NCI-H1436 (cell line): ENCODE measurements at places on chromosomes 12 and 14.

- no peak for DNase-seq
Observed at GRCh38 chr12:14968478-14968877, 4.4 kb upstream of the PDE6H start.

DNA sequence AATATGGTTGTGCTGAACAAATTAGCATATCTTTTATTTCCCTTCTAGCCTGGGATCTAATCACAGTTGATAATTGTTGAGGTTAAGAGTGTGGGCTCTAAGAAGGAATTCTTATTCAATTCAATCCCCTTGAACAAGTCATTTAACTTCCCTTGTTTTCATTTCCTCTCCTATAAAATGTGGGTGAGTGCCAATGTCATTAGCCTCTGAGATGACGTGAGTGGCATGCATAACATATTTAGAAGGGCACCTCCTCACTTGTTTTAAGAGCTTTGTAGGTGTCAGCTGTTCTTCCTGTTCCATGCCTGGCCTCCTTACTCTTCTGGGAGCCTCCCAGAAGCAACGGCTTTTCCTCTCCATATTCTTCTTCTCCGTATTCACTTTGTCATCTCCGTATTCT lies 155.4 kb upstream of the NEDD1 start:
- DNase-seq: no peak

GRCh38 chr14:53956427-53957201 lies at the start of gene BMP4:
Gene BMP4, minus strand, starts transcription at chr14:53956825. Its CDS starts 4,603 bp downstream, at chr14:53952222.
- no peak for DNase-seq

DNA sequence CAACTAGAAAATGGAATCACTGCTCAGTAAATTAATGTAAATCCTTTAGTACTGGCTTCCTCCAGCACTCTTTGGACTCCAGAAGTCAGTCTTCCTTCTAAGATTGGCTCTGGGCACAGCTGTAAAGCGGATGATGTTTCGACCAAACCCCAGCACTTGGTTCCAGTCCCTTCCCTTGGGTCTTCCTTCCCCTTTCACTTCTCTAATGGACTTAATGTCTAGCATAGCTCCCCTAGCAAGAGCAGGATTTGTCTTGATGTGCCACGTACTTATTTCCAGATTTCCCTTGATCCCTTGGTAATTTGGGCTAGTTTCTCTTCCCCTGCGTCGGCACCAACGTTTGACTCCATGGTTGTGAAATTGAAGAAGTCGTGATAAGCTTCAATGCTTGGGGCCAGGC lies 28.3 kb downstream of the C12orf75 start:
- DNase-seq: no peak

DNA sequence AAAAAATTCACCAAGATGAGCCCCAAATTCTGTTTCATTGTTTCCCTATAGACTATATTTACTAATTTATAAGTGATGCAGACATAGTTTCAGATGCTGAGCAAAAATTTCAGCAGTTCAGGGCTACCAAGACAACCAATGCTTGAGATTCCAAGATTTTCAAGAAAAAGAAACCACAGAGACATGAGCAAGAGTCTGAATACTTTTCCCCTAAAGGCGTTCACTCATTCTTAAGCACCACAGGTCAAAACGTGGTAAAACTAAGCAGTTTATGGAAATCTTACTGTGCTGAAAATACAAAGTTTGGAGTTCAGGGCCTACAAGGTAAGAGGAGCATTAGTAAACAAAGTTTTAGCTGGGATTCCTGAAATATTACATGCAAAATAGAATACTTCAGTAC lies 221.2 kb downstream of the KCNH5 start:
- no peak for DNase-seq
